Esophagus mucosa (tissue), 1 donor: ENCODE measurements at places on chromosomes 1 and 21. TPM values are rescaled to one million over a fixed set of nuclear protein-coding genes. Genes with fewer than 3 reads are reported as not detected.

DNA sequence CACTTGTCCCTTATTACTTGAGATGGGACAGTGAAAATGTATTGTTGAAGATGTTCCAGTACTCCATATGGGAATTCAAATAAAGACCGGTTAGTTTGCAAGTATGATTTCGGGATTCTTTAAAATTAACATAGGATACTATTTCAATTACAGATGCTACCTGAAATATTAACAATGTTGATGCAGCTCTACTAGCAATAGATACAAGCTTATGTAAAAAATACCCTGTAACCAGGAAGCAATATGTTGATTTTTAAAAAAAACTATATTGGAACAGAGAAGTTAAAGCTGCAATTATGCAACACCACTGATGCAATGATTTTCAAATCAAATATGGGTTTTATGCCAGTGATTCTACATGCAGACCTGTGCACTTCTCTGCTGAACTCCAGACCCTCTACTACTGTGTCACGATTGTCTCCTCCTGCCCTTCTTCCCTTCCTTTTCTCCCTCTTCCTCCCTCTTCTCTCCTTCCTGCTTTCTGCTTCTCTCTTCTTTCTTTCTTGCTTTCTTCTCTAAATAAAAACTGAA is 179.2 kb downstream of the ATP6V1G3 start:
- ATAC-seq, result no peak

FAM163A gene
- not detected for total RNA-seq

S100A7 gene
- total RNA-seq, result 5,647 TPM

DNA sequence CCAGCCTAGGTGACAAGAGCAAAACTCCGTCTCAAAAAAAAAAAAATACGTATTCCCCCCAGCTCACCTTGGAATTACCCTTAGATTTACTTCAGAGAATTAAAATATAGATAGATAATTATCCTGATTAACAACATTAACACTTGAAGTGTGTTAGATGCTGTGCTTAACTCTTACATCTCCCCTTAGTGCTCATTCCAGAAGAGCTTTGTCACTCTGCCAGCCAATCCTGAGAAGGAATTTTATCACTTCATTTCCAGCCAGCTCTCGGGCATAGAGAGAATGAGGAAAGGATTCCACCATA is 1.6 kb upstream of the SHC1 start:
- no peak for ATAC-seq

DNA sequence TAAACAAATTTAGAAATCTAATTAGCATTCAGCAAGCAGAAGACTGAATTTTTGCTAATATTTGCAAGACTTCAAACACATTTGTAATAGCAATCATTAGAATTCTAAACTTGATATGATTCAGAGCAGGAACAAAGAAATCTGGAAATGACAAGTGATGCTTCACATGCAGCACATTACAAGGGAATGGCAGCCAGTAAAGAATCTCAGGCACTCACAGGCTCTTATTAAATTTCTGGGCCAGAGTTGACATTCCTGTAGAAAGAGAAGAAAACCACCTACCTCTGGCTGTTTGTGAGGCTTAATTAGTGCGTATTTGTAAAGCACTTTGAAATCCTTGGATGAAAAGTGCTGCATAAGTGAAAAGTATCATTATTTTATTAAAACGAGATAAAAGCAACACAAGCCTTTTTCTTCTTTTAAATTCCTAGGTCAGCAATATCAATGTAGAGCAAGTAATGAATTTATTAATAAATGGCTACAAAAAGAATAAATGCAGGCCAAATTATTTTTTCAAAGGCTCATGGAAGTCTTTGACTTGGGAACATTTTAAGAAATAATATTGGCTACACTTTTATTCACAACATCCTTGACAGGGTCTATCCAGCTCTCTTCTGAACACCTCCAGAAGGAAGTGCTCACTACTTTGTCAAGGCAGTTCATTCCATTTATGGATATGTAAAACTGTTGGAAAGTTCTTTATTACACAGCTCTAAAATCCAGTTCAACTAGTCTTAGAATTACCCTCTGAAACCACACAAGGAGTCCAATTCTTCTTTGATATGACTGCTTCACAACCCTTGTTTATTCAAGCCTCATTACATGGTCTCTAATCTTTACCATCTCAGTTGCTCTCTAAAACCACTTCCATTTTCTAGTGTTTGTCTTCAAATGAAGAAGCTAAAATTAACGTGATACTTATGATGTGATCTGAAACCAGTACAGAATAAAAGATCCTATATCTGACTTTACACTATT is 32.1 kb upstream of the SCYL3 start:
- ATAC-seq, result no peak
